ENCODE measurements at places on chromosomes 2 and 18.

- no peak for DNase-seq
These were observed 9.8 kb upstream of the ARMC9 start for GRCh38 chr2:231188506-231189170.

- no peak for DNase-seq
These were observed 18.8 kb downstream of the ENOSF1 start for GRCh38 chr18:693466-694187.

- DNase-seq, result no peak
These were observed 121.1 kb downstream of the HDAC4 start for GRCh38 chr2:239279508-239280295.

DNA sequence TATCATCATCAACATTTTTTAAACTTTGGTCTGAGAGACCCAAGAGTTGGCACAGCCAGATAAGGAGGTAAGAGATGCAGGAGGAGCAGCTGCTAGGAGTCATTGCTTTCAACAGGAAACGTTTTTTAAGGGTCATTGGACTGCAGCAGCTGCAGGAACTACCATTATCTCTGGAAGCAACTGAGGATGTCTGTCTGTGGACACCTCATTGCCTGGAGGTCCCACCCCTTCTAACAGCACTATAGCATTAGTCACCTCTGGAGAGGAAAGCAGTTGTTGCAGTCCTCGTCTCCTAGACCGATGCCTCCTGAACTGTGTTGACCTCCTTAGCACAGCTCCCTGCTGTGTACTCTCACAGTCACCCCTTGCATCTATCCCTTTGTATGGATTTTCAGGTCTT is 21.5 kb upstream of the FSHR start:
- no peak for DNase-seq

- no peak for DNase-seq
These were observed 183.8 kb downstream of the PTPRM start for GRCh38 chr18:7750966-7751365.

- no peak for DNase-seq
These were observed 98.1 kb upstream of the YPEL5 start for GRCh38 chr2:30048636-30049175.
